ENCODE measurements at places on chromosomes 11 and 22.
A peak's percentile ranks its signal among the peaks of the same experiment; 100 is the strongest.

- DNase-seq, result no peak
These were observed 300.4 kb upstream of the B3GAT1 start for GRCh38 chr11:134712228-134713145.

DNA sequence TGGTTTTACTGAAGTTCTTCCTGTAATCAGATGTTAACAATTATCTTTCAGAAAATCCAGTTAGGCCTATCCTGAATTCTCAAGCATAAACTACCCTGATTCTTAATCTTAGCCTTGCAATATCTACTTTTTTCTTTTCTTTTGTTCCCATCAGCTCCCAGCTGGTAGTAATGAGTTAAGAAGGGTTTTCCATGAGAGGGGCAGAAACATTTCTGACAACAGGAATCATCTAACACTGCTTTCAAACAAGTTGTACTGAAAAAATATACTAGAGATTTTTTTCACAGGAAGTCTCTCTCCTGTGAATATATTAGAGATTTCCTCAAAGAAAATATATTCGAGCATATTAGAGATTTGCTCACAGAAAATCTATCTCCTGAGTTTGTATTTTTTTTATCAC, 3.3 kb upstream of the TRIM6 start:
- no peak for DNase-seq

DNA sequence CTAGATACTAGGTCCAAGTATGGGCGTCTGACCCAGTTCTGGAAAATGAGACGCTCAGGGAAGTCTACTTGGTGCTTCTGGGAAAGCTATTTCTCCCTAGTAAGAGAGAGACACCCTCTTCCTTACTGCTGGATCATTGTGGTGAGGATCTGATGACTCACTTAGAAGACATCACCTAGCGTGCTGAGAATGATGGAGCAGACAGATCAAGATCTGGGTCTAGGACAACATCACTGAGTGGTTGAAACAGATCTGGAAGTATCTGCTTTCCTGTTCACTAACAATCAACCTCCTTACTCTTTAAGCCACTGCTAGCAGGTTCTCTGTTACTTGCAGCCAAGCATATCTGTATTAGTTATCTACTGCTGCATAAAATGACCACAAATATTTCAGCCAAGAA, 38.3 kb upstream of the HMGXB4 start:
- no peak for DNase-seq

GRCh38 chr11:79026803-79027445, 413.9 kb downstream of the TENM4 start:
- no peak for DNase-seq

GRCh38 chr22:46935506-46936377, 173.3 kb downstream of the TBC1D22A start:
- DNase-seq, result no peak

- DNase-seq, result no peak
These were observed 6.4 kb upstream of the TBX1 start for GRCh38 chr22:19753996-19754700.

- no peak for DNase-seq
These were observed 91.8 kb upstream of the RAB1B start for GRCh38 chr11:66176650-66177049.

DNA sequence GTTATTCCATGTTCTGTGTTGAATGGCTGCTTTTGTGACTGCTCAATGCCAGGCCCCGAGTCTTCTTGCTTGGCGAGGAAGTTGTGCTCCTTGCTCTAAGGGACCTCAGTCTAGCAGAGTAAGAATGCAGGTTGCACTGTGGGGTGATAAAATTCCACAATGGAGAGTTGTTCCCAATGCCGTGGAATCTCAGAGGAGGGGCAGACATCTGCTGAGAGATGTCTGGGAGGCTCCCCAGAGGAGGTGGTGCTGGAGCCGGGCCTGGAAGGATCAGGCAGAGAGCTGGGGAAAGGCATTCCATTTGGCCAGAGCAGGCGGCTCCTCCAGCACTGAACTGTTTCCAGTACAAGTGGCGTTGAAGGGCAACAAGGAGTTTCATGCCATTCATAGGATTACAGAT, 55.2 kb downstream of the ST3GAL4 start:
- no peak for DNase-seq

GRCh38 chr11:69295995-69296889, 2.3 kb downstream of the MYEOV start:
- no peak for DNase-seq

- no peak for DNase-seq
These were observed 359.0 kb downstream of the LARGE1 start for GRCh38 chr22:33561149-33561807.

DNA sequence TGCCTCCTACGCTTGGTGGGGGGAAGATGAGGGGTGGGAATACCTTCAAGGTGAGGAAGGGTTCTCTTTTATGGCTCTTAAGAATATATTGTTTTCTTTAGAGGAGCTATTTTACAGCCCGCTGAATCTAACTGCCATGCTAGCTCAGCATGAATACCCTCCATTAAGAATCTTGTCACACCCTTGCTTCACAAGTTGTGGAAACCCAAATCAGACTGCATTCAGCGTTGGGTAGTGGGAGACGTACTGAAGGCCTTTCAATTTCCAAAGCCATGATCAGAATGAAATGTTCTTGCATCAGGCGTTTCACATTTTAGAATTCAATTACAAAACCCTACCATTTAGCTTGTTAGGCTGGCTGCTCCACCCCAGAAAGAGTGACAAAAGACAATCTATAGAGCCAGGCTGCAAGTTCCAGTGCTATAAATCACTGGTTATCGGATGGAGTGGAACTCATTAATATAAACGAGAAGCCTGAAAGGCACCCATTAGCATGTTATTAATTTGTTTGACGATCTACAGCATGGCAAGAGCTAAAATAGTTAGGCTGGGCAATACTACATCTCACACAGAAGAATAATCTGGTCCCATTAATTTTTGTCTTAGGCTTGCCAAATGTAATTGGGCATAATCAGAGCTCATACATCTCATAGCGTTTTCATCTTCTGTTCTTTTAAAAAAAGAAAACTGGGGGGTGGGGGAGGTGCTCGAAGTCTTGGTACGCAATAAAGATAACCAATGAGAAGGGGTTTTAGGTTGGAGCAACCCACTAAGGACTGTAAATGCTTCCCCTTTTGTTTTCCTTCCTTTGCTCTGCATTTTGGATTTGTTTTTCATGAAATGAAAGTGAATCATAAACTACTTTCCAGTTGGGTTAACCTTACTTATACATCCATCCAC, 57.5 kb downstream of the ABTB2 start:
- no peak for DNase-seq

DNA sequence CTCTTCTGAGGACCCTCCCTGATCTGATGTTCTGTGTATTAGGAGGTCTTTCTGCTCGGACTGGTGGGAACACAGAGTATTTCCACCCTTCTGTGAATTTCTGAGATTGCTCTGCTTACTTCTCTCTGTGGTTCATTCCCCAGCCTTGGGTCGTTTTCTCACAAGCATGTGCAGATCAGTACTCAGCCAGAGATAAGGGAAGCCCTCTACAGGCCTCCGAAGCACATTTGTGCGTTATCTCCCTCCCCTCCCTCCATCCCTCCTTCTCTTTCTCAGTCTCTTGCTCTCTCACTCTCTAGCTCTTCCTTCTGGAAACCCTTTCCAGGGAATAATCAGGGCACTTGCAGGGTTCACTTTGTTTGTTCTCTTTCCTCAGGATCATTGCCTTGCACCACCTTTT, 35.2 kb upstream of the TUB start:
- no peak for DNase-seq

- no peak for DNase-seq
These were observed 16.1 kb downstream of the MS4A6E start for GRCh38 chr11:60343094-60343704.

DNA sequence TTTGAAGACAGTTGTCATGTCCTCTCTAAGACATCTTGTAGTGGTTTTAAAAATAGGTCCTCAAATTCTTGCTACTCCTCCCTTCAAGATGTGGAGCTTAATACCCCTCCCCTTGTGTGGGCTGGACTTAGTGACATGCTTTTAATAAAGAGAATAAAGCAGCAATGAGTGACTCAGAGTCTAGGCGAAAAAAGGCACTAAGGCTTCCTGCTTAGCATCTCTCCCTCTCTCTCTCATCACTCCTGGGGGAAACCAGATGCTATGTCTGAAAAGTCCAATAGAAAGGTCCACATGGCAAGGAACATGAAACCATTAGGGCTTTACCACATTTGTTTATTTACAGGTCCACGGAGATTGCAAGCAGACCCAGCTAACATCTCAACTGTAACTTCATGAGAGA, 11.7 kb downstream of the SERGEF start:
- DNase-seq, result no peak

GRCh38 chr11:126464796-126465195, 109.3 kb downstream of the ST3GAL4 start:
- no peak for DNase-seq

- peak; percentile 39 for DNase-seq
These were observed 36.1 kb downstream of the LIMK2 start for GRCh38 chr22:31248138-31248745.

DNA sequence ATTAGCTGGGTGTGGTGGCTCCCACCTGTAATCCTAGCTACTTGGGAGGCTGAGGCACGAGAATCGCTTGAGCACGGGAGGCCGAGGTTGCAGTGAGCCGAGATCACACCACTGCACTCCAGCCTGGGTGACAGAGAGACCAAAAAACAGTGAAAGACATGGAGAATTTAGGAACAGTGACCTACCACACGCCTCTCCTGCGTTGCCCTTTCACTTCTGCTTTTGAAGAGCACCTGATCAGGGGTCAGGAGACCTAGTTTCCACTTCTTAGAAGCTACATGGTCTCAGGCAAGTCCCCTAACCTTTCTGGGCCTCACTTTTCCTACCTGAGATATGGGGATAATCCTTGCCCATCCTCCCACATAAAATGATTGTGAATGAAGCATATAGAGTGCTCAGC, 12.2 kb downstream of the SLC35C1 start:
- no peak for DNase-seq

DNA sequence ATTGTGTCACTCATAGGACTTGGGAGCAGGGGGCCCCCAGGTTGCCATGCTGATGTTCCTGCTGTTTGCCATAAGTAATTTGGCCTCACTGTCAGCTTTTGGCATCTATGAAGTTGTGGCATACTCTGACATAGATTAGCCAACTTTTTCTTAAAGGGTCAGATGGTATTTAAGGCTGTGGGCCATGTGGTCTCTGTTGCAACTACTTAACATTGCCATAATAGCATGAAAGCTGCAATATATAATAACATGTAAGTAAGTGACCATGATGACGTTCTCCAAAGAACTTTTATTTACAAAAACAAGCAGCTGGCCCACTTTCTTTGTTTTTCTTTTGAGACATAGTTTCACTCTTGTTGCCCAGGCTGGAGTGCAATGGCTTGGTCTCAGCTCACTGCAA, 2.2 kb upstream of the TMEM216 start:
- no peak for DNase-seq

GRCh38 chr11:69540118-69541000, 58.9 kb downstream of the LINC01488 start:
- no peak for DNase-seq

GRCh38 chr22:44846726-44847275, 94.4 kb downstream of the ARHGAP8 start:
- no peak for DNase-seq
